ENCODE measurements at places on chromosomes 6 and 20.

DNA sequence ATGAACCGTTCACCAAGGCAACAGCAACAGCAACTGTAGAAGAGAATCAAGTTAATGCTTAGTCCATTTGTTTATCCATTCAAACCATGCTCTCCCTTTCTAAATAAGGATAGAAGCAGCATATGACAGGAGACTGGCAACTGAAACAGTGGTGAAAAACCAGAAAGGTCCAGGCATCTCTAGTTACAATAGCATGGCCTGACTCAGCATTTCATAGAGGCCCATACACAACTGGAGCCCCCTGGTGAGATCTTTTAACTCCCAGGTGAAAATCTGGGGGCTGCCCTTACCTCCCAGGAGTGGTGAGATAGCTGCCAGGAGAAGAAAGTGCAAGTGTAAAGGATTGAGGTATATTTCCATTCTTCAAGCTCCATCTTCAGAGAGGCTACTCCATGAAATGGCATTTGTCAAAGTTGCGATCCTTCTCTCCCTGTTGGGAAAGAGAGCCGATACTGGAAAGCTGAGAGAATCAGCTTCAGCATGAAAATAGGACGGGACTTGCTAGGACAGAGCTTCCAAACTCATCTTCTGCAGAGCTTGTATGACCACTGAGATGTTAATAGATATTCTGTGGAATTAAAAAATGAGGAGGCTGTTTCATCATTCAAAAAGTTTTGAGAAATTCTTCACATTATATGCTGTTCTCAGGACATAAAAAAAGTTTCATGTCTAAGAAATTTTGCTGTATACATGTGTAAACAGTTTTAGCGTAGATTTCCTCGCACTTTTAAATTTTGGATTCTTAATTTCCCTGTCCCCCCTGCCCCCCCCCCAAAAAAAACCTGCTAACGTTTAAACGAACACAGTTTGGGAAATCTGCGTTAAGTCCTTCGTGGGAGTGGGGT lies 10.9 kb upstream of the SLC2A12 start:
- DNase-seq, result no peak

DNA sequence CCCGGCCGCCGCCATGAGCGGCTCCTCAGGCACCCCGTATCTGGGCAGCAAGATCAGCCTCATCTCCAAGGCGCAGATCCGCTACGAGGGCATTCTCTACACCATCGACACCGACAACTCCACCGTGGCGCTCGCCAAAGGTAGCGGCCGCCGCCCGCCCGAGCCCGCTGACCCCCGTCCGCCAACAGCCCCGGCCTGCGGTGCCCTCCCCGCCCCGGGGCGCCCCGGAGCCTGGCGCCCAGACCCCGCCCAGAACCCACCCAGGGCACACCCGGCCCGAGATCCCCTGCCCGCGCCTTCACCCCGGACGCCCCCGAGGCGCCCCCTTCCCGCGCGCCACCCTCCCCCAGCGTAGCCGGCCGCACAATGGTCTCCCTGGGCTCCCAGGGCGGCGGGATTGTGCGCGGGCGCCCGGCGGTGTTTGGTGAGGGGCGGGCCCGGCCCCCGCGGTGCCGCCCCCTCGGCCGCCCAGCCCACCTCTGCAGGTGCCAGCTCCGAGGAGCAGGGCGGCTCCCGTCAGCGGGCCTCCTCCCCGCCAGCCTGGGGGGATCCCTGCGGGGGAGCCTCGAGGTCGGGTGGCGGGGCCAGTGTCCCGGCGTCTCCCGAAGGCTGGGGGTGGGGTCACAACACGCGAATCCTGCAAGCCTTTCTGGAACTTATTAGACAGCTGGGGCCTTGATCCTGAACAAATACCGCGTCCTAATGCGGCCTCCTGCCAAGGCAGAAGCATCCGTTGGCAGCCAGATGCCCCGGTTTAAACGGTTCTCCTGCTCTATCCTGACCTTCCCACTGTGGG lies 577 bp downstream of the LSM14B start:
- DNase-seq, result no peak

- no peak for DNase-seq
Measured at GRCh38 chr6:75344455-75344854, 59.9 kb upstream of the TMEM30A start.

GRCh38 chr6:106773522-106773921 lies 144.1 kb downstream of the QRSL1 start:
- DNase-seq, result no peak

GRCh38 chr20:4961746-4962145 lies 39.6 kb downstream of the SLC23A2 start:
- no peak for DNase-seq

DNA sequence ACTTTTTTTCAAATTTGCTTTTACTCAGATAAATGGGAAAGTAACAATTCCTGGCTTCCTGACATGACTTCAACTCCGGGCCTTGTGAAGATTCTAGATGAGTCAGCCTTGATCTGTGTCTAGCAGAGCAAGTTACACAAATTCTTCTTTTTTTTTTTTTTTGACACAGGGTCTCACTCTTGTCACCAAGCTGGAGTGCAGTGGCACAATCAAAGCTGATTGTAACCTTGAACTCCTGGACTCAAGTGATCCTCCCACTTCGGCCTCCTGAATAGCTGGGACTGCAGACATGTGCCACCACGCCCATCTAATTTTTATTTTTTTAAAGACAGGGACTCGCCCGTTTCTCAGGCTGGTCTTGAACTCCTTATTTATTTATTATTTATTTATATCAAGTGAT lies 7.3 kb upstream of the ARHGAP18 start:
- DNase-seq, result no peak

DNA sequence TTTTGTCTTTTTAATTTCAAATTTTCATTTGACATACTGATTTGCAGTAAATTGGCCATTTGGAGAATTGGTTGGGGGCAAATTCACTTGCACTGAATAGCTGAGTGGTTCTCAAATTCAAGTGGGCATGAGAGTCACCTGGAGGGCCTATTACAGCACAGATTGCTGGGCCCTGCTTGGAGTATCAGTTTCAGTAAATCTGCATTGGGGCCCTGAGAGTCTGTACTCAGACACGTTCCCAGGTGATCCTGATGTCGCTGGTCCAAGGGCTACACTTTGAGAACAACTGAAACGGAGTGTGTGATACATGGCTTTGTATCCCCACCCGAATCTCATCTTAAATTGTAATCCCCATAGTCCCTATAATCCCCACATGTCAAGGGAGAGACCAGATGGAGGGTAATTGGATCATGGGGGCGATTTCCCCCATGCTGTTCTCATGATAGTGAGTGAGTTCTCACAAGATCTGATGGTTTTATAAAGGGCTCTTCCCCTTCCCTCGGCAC lies 115.9 kb downstream of the KLHL32 start:
- no peak for DNase-seq

DNA sequence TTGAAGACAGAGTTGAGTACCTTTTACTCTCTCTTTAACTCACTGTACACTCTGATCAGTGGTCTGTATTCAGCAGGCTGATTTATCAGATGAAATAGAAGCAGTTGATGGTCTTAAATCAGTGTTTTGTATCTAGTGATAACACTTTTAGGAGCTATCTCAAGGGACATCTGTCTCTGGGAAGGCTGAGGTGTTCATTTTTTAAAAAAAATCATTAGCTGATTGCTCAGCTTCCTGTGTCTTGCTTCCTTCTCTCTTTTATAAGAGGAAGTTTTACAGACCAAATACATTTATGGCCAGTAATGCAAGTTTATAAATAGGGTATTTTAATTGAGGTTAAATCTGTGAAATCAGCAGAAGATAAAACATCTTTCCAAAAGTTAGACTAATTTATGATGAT lies 12.0 kb upstream of the CCDC170 start:
- no peak for DNase-seq

DNA sequence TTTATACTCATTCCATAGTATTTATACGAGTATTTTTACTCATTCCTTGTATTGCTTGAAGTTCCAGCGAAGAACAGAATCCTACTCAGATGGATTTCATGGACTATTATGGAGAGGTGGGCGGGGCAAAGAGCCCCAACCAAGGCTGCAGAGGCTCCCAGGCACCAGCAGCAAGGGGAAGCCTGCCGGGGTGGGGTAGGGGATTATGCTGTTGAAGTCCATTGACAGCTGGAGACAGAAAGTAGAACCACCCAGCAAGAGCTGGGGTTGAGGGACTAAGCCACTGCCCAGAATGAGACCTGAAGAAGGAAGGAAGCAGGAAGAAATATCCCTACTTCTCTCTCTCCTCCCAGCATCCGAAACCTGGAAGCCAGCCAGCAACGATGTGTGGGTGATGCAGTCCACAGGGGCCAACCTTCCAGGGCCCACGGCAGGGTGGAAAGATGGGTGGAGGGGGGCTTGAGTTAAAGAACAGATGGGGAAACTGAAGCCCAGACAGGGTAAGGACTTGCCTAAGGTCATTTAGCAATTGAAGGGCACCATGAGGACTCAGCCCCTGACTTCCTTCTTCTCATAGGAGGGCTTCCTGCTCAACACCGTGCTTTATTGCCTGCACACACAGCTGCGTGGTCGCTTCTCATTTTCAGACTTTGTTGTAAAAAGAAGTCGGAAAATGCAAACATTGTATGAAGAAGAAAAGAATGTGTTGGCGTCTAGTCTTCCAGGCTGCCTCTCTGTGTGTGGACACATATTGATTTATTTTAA lies 18.3 kb upstream of the GTSF1L start:
- DNase-seq, result no peak

DNA sequence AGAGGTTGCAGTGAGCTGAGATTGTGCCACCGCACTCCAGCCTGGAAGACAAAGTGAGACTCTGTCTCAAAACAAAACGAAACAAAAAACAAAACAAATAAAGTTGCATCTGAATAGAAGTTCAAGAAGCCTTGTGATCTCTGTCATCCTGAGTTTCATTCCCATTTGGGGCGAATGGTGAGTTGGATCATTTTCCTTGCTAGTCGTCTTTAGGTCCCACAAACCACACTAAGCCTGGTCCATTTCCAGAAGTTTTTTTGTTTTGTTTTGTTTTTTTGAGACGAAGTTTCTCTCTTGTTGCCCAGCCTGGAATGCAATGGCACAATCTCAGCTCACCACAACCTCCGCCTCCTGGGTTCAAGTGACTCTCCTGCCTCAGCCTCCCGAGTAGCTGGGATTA lies 33.8 kb downstream of the ZNF217 start:
- no peak for DNase-seq

DNA sequence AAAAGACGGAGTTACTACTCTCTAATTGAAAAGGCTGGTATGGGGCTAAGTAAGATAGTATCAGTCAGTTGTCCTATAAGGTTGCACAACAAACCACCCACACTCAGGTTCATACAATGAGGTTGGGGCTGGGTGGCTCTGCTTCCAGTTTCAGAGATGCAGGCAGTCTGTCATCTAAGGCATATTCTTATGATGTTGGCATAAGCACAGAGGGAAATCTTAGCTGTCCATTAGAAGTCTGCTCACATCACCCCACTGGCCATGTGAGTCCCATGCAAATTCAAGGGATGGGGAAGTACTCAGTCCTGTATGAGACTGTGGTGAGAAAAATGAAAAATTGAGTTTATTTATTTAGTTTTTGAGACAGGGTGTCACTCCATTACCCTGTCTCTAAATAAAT lies 118.6 kb downstream of the LAMP5 start:
- DNase-seq, result no peak

GRCh38 chr6:100554228-100554627 lies 89.5 kb upstream of the SIM1 start:
- DNase-seq, result no peak

GRCh38 chr6:79525272-79526100 lies 11.7 kb downstream of the LCA5 start:
- DNase-seq, result no peak

GRCh38 chr6:81436990-81437389 lies 315.5 kb downstream of the TENT5A start:
- no peak for DNase-seq

DNA sequence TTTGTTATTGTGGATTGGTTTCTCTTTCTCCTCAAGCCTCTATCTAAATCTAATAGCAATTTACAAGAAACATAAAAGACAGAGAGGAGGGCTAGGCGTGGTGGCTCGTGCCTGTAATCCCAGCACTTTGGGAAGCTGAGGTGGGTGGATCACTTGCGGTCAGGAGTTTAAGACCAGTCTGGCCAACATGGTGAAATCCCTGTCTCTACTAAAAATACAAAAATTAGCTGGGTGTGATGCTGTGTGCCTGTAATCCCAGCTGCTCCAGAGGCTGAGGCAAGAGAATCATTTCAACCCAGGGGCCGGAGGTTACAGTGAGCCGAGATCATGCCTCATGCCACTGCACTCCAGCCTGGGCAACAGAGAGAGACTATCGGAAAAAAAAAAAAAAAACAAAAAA lies 46.6 kb downstream of the SLC2A12 start:
- DNase-seq, result no peak

DNA sequence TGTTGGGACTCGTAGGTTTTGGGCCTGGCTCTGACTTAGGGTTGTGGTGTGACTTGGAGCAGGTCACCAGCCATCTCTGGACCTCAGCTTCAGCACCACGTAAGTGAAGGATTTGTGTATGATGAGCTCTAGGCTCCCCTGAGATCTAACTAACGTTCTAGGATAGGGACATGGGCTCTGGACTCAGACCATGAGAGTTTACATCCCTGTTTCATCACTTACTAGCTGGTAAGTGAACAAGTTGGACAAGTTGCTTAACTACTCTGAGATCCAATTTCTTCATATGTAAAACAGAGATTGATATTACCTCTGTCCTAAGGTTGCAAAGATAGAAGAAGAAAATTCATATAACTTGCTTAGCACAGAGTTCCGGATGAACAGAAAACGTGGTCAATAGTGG lies 20.3 kb upstream of the PNPLA1 start:
- DNase-seq, result no peak

DNA sequence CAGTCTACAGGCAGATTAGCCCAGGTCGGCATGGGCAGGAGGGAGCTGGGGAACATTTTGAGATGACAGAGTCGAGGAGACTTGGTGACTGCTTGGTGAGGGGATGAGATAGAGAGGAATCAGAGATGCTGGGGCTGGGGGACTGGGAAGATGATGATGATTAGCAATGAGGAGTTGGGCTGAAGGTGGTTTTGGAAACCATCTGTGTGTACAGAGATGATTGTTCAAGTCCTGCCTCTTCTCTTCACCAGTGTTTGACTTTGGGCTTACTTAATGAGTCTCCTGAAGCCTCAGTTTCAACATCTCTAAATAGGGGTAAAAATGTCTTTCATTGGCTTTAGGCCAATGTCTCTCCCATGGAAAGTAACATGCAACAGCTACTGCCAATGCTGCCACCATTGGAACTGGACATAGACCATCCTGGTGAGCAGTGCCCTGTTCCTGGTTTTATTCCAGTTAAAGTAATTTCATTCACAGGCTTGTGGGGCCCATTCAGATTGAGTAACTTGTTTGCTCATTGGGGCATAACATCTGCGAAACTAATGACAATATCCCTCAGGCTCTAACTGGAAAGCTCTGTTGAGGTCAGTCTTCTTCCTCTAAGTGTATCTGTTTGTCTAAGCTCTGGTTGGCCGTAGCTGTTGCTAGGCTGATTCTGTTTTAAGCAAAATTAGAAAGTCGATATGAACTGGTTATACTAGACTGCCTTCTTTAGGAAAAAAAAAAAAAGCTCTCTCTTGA lies 99.1 kb downstream of the ARMC2 start:
- DNase-seq, result no peak

DNA sequence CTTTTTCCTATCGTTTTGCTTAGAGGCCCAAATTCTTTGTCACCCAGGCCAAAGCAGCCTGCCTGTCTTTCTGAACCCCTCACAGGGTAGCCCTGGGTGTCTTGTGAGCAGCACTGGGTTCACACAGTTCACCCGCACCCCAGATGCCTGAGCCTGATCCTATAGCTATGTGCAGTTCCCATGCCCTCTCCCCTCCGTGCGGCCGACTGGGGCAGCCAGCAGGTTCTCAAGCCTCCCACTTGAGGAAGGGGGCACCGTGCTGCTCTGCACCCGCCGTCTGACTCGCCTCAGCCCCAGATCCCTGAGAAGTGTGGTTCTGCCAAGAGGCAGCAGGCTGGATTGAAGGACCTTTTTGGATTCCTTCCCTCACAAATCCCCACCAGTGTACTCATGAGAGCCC lies 89.0 kb downstream of the PSMB1 start:
- DNase-seq, result no peak

- no peak for DNase-seq
Measured at GRCh38 chr6:90955246-90955645, 368.4 kb upstream of the MAP3K7 start.
